GM04504 (cell line): ENCODE measurements at places on chromosomes 13 and 19.
A peak's percentile ranks its signal among the peaks of the same experiment; 100 is the strongest.

DNA sequence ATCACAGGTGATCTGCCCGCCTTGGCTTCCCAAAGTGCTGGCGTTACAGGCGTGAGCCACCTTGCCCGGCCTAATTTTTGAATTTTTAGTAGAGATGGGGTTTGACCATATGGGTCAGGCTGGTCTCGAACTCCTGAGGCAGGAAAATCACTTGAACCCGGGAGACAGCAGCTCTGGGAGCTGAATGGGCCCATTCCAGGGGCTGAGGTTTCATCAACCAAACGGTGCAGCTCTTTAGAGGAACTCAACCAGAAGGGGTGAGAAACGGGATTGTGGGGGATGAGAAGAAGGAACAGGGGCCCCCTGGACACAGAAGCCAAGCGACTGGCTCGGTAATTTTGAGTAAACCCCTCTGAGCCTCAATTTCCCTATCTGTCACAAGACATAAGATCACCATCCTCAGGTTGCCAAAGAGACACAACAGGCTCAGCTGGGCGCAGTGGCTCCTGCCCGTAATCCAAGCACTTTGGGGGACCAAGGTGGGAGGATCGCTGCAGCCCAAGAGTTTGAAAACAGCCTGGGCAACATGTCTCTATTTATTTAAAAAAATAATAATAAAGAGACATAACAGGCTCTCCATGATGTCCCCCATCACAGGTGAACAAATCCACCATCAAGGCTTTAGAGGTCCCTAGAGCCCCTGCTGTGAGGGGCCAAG lies 562 bp downstream of the IQCN start:
- no peak for DNase-seq

DNA sequence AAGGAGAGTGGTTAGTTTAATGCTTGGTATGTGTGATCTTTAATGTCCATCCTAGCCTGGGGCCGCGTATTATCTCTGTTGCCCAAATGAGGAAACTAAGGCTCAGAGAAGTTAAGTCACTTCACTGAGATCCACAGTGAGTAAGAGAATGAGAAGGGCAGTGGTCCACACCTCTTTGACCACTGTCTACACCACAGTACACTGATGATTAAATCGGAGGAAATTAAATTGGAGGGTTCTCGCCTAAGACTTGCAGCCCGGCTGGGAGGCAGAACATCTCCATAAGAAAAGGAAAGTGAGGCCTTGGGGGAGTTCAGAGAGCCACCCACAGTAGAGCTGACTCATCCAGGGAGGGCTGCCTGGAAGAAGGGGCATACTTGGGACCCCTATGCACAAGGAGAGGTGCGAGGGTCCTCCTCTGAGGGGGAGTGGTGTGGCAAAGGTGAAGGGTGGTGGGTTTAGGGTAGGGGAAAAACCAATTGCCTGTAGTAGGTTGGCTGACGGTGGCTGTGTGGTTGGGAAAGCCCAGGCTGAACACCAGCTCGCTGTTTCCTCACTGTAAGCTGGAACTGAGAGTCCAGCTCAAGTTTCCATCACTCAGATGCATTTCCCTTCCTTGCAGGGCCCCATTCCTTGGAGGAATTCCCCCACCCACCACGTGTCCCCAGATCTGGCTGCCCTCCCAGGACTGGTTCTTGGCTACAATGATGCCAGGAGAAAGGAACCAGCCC lies 15.0 kb upstream of the DHRS12 start:
- no peak for DNase-seq

DNA sequence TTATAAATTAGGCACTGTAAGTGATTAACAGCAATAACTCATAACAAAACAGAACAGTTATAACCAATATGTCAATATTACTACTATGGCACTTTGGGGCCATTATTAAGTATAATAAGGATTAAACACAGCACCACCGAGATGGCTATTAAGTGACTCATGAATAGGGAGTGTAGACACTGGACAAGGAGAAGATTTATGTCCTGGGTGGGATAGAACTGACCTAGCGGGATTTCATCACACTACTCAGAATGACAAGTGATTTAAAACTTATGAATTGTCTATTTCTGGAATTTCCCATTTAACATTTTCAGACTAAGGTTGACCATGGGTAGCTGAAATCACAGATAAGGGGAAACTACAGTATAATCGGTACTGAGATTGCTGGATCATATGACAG lies 79.0 kb upstream of the SLC7A1 start:
- no peak for DNase-seq

- DNase-seq, result no peak
Observed at GRCh38 chr13:36310417-36311108, 12.9 kb upstream of the CCDC169 start.

DNA sequence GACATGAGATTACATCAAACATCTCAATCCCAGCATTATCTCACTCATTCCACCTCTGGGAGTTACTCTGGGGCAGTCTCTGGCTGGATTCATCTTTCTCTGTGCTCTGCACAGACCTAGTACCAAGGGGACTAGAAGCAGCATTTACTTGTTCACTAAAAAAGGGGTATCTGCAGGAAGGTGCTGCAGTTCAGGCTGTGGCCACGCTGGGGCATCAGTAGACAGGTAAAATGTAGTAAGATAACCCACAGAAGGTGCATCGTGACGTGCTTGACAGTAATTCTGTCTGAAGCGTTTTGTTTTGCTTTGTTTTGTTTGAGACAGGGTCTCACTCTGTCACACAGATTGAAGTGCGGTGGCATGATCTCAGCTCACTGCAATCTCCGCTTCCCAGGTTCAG lies 29.3 kb downstream of the ZNF564 start:
- no peak for DNase-seq

DNA sequence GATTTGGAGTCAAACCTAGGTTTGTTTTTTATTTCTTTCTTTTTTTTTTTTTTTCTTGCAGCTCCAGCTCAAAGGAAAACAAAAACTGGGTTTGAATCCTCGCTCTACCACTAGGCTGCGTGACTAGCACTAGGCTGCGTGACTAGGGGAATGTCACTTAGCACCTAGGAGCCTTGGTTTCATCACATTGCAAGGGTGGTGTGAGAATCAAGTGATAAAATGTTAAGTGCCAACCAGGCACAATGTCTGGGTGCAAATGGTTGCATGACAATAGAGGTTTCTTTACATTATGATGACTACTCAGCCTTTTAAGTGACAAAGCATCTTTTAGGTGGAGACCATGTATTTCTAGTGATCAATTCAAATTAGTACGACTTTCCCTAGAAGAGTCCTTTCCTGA lies 27.9 kb downstream of the RCBTB2 start:
- no peak for DNase-seq

DNA sequence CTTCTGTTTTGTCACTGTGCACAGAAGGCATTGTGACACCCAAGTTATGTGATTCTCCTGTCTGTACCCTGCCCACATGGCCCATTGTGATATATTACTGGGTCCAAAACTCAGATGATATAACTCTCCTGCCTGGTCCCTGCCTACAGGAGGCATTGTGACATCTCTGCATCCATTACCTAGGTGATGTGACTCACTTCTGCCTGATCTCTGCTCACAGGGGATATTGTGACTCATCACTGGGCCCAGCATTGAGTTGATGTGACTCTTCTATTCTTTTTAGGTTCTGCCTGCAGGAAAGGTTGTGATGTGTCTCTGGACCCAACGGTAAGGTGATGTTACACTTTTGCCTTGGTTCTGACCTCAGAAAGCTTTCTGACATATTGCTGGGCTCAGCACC lies 67.9 kb upstream of the ZNF724 start:
- no peak for DNase-seq

DNA sequence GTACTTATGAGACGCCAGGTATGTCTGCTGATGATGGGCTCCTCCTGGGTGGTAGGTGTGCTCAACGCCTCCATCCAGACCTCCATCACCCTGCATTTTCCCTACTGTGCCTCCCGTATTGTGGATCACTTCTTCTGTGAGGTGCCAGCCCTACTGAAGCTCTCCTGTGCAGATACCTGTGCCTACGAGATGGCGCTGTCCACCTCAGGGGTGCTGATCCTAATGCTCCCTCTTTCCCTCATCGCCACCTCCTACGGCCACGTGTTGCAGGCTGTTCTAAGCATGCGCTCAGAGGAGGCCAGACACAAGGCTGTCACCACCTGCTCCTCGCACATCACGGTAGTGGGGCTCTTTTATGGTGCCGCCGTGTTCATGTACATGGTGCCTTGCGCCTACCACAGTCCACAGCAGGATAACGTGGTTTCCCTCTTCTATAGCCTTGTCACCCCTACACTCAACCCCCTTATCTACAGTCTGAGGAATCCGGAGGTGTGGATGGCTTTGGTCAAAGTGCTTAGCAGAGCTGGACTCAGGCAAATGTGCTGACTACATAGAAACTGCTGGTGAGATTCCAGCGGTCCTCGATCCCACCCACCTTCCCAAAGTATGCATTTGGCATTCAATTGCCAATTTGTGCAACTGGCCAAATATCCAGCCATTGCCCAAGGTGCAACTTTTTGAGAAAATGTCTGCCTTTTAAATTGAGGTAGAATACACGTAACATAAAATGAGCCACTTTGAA lies 10.2 kb downstream of the OR2Z1 start:
- no peak for DNase-seq

- DNase-seq, result no peak
Observed at GRCh38 chr19:19445911-19446361, 40.5 kb downstream of the GATAD2A start.

DNA sequence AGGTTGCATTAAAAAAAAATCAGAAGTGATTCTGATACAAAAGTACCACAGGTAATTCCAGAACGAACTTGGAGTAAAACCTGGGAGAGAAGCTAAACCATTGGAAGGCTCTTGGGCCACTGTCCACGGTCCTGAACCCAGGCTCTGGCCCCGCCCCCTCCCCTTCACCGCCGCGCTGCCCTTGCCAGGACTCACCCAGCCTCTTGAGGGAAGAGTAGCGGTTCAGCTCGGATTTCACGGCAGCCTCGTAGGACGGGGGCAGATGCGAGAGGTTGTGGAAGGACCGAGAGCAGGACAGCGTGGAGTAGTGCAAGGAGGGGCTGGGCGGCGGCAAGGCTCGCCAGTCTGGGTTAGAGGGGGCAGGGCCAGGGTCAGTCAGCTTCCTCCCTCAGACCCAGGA lies 5.7 kb downstream of the SHISA7 start:
- DNase-seq, result no peak

DNA sequence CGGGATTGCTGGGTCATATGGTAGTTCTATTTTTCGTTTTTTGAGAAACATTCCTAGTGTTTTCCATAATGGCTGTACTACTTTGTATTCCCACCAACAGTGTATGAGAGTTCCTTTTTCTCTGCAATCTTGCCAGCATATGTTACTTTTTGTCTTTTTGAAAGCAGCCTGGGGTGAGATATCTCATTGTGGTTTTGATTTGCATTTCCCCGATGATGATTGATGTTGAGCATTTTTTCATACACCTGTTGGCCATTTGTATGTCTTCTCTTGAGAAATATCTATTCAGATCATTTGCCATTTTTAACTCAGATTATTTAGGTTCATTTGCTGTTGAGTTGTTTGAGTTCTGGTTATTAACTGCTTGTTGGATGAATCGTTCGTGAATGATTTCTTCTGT lies 18.5 kb upstream of the ATP12A start:
- no peak for DNase-seq

- peak; percentile 31 for DNase-seq
Observed at GRCh38 chr13:51286135-51287002, 53.1 kb upstream of the SERPINE3 start.

- no peak for DNase-seq
Observed at GRCh38 chr19:23783636-23784035, 24.9 kb upstream of the ZNF681 start.

- DNase-seq, result no peak
Observed at GRCh38 chr19:34732612-34733211, 1.3 kb upstream of the ZNF181 start.

GRCh38 chr19:37903096-37903495 lies 3.3 kb downstream of the WDR87 start:
- DNase-seq, result no peak

DNA sequence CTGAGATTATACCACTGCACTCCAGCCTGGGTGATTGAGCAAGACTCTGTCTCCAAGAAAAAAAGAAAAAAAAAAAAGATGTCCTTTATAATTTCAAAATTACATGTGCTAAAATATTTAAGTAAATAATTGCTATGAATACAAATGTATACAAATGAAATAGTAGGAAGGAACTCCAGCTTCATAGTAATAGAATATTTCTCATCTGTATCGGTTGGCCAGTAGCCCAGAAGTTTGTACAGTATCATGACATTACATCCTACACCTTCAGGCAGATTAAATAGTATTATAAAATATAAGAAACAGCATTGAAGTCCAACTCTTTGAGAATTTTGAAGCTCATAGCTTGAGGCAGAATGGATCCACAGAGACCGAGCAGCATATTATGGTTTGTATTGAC lies 36.5 kb upstream of the CLDN10 start:
- DNase-seq, result no peak

DNA sequence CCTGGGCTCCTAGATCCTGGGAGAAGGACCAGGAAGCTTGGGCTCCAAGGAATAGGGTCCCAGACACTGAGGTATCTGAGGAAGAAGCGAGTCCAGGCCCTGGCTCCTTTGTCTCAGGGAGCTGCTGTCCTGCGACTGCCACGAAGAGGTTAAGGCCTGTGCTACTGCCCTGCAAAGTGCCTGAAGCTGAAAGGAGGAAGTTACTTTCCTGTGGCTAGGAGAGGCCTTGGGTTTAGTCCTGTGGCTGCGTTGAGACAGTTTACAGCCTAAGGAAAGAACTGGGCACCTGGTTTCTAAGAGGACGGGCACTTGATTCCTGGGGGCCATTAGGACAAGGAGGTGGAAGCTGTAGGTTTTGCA lies 2.8 kb downstream of the MYADM start:
- no peak for DNase-seq

- no peak for DNase-seq
Observed at GRCh38 chr19:2536461-2536860, 60.5 kb downstream of the GADD45B start.

GRCh38 chr13:24274452-24275021 lies 34.8 kb upstream of the C1QTNF9 start:
- DNase-seq, result no peak

DNA sequence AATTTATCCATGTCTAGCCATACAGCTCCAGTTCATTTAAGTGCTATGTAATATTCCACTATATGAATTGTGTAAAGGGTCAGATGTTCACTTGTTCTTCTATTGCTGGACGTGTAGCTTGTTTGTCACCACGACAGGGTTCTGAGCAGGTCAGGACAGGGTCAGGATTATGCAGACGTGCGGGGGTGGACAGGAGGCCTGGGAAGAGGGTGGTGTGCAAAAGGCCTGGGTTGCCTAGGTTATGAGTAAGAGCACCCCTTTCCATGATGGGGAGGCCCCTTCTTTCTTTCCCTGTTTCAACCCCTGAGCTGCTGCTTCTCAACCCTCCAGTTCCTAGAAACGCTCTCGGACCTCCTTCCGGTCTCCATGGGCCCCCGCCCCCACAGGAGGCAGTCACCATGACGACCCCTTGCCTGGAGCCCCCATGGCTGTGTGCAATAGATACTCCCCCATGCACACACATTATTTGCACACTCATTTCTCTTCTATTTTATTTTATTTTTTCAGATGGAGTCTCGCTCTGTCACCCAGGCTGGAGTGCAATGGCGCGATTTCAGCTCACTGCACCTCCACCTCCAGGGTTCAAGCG lies 2.0 kb downstream of the EXOC3L2 start:
- no peak for DNase-seq
